Right renal pelvis (tissue), 4 donors: ENCODE measurements at places on chromosomes 1 and 21. TPM values are rescaled to one million over a fixed set of nuclear protein-coding genes. Genes with fewer than 3 reads are reported as not detected.

RGS5 gene
- polyA plus RNA-seq: 17.1 TPM

AMY1B gene
- 0.42 TPM for polyA plus RNA-seq

CAMK2N1 gene
- 80.8 TPM for polyA plus RNA-seq

CYP4B1 gene
- polyA plus RNA-seq: 1.7 TPM

SLC6A9 gene
- polyA plus RNA-seq: 6.8 TPM
